ENCODE measurements at places on chromosomes 6 and 20. TPM values are rescaled to one million over a fixed set of nuclear protein-coding genes. Genes with fewer than 3 reads are reported as not detected.

- no peak for DNase-seq
Measured at GRCh38 chr6:13655700-13656099, 40.6 kb downstream of the NOL7 start.

GRCh38 chr6:167817729-167818128 lies 9.0 kb upstream of the AFDN start:
- no peak for DNase-seq

GRCh38 chr6:7726416-7727085 lies 652 bp downstream of the BMP6 start:
- no peak for DNase-seq

DNA sequence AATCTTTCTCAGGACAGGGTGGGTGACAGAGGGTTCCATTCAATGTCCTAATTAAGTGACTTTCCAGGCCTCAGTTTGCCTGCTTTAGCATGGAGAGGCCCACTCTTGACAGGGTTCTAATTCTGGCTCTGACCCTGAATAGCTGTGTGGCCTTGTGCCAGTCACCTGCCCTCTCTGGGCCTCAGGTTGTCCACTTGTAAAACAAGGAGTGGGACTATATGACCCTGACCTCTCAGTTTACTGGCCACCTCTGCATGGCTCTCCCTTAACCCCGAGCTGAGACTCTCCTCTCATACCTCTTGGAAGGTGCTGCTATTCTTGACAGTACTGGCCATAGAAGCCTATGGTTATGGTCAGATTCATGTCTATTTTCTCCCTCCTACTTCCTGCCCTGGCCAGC lies 44.1 kb upstream of the MLN start:
- DNase-seq, result no peak

CST5 gene
- total RNA-seq, result not detected

DNA sequence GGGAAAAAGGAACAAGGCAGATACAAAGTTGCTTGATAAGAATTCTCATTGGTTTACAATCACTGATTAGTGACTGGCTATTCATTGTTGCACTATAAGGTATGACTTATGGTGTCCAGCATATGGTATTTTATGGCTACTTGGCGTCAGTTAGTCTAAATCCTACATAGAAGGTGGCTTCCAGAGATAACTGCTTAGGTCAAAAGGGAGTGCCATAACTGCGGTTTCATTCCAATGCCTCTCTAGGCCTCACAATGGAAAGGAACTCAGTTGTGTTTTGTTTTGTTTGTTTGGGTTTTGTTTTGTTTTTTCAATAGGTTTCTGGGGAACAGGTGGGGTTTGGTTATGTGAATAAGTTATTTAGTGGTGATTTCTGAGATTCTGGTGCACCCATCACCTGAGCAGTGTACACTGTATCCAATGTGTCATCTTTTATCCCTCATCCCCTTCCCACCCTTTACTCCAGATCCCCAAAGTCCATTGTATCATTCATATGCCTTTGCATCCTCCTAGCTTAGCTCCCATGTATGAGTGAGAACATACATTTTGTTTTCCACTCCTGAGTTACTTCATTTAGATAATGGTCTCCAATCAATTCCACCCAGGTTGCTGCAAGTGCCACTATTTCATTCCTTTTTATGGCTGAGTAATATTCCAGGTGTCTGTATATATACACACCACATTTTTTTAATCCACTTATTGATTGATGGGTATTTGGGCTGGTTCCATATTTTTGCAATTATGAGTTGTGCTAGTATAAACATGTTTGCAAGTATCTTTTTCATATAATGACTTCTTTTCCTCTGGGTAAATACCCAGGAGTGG lies 7.0 kb downstream of the GOPC start:
- DNase-seq, result no peak

DNA sequence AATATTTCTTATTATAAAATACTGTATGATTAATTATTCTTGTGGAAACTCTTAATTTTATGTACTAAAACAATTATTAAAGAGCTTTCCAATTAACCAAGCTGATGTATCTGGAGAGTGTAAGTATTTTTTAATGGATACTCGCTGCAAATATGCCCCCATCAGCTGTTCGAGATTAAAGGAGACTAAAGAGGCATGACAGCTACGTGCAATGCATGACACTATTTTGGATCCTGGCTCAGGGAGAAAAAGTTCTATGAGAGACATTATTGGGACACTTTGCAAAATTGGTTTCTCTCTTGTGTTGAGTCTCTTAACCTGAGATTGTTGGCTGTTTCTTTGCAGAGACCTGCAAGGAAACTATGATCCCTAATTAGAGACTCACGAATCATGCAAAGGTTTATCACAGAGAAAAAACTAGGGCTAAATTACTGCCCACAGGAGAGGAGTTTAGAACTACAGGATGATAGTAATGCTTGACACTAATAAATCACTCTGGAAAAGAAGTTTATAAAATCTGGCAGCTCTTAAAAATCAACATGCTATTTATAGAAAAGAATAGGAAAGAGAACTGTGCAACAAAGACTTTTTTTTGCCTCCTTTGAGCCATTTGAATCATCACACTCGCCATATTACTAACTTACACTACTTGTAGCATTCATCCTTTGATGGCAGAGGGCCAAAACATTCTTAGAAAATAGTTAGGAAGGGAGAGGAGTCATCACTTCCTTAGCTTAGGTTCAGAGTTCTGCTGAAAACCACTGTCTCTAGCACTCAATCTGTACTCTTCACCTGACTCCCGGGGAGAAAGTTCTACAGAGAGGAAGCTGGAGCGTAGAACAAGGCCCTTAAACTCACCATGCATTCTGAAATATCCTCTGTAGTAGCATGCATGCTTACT lies 25.3 kb downstream of the NRN1 start:
- no peak for DNase-seq

GRCh38 chr20:63183422-63184146 lies 32.3 kb downstream of the YTHDF1 start:
- DNase-seq, result peak; percentile 25

RNF217 gene
- total RNA-seq, result 37.7 TPM

- DNase-seq, result no peak
Measured at GRCh38 chr20:41029150-41029901, 704 bp downstream of the TOP1 start.

- DNase-seq, result no peak
Measured at GRCh38 chr6:105988321-105988720, 97.8 kb upstream of the PRDM1 start.

ASXL1 gene
- 205 TPM for total RNA-seq

DNA sequence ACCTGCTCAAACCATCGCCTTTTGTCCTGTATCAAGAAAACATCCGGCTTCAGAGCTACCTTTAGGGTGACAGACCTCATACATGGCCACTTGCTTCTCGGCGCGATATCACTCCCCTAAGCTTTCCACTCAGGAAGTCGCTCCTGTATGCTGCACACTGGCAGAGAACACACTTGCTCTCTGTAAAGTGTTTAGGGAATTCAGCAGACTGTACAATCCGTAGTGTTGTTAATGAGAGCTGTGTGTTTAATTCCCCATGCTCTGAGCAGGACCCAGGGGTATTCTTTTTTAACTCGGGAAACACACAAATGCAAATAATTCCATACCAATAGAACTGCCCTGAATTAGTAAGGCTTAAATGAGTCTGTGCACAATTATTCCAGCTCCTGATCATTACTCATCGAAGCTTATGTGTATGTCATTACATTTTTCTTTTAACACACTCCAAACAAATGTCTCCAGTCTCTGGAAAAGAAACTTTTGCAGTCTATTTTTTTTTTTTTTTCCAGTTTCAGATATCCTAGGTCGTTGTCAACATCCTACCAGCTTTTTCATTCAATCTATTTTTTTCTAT lies 338.7 kb upstream of the ARID1B start:
- no peak for DNase-seq

- DNase-seq, result no peak
Measured at GRCh38 chr6:149806127-149806526, 56.6 kb downstream of the PCMT1 start.

DNA sequence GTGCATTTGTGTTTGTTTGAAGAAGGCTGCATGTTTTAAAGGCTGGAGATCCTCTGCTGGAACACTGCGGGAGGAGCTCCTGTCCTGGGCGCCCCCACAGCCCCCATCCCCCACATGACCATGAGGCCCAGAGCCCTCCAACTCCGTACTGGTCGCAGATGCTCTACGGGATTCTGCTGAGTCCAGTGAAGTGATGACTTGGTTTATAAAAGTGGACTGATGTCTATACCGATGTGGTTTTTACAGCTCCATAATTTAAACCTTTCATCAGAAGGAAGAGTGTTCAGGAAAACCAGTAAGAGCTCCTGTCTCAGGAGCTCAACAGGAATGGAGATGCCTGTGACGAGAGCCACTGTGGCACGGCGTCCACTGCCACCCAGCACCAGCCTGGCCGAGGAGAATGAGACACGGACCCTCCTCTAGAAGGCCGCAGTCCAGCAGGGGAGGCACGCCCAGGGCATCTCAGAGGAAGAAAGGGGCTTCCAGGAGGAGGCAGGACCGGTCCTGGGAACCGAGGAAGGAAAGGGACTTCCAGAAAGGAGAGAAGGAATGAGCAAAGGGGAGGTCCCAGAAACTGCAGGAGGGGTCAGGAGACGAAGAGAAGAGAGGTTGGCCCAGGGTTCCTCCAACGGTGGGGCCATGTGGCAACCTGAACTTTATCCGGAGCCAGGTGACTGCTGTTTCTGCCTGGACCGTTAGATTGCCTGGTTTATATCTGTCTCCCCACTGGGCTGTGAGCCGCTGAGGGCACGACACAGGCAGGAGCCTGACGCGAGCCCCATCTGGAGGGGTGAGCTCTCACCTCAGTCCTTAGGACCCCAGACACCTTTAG lies 26.9 kb downstream of the BFSP1 start:
- no peak for DNase-seq
